Activated CD4-positive, alpha-beta T cell treated with anti-CD3 and anti-CD28 coated beads, Interleukin-2, amount 50 U/mL, for 24 hours (primary cell): ENCODE measurements at places on chromosomes 12 and 14.
A peak's percentile ranks its signal among the peaks of the same experiment; 100 is the strongest.

- DNase-seq: no peak
Observed at GRCh38 chr12:117151403-117152031, 38.8 kb downstream of the FBXO21 start.

DNA sequence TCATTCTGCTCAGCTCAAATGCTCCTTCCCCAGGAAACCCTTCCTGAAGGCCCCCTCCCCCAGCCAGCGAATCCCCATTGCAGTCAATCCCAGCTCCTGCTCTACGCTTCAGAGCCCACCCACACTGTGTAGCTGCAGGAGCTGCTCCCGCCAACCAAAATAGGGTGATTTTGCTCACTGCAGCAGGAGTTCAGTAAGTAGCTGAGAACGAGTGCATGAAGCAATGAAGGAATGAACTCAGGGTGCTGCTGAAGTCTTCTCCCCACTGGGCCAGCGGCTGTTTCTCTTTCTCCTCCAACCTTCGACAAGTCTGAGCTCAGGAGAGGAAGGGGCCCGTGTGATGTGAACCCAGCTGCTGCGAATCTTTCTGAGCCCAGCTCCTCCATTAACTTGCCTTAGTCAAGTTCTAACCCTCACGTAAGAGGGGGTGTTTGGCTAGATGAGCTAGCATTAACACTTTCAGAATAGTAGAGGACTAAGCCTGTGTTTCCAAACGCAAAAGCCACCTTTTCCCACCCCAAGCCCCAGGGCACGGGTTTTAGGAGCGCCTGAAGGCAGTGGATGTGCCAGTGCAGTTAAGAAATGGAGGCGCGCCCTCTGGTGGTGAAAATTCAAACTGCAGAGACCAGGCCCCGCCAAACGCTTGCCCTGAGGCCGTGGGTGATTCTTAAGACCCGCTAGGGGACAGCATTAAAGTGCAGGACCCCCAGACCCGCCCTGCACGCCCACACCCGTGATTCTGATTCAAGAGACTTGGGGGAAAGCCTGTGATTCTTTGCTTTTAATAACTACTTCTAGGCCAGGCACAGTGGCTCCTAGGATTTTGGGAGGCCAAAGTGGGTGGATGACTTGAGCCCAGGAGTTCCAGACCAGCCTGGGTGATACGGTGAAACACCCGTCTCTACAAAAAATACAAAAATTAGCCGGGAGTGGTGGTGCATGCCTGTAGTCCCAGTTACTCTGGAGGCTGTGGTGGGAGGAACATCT lies 11.9 kb upstream of the SERPINA4 start:
- DNase-seq: peak; percentile 34

- DNase-seq: no peak
Observed at GRCh38 chr14:94227029-94227428, 52.9 kb downstream of the PPP4R4 start.

DNA sequence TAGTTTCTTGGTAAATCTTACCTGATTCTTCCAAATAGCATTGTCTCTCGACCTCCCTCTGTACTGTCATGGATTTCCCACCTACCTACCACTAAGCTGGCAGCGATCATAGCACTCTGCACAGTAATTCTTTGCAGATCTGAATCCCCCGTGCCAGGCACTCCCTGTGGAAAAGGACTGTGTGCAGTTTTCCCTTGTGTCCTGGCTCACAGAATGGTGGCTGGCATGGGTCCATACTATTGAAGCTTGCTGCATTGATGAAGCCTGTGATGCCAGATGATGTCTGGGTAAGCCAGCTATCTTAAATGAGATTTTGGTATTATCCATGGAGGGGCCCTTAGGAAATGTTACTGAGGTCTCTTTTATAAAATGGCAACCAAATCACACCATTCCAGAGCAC lies 135.7 kb downstream of the RPAP3 start:
- no peak for DNase-seq

- peak; percentile 37 for DNase-seq
Observed at GRCh38 chr12:94640134-94640928, 10.0 kb downstream of the TMCC3 start.

DNA sequence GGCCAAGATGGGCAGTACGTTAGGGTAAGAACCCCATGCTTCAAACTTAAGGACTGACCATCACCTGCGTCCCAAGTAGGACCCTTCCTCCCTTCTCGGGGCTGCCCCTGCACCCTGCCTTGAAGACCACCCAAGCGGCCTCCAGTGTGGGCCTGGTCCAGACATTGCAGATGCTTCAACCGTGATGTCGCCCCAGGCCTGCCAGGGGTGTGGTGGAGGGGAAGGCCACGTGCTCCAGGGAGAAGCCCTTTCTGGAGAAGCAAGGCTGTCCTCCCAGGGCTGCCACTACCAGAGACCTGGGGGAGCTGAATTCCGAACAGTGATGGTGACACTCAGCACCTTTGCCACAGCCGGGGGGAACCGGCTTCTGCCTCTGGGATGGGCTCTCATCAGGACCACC lies 13.3 kb downstream of the NGB start:
- no peak for DNase-seq

DNA sequence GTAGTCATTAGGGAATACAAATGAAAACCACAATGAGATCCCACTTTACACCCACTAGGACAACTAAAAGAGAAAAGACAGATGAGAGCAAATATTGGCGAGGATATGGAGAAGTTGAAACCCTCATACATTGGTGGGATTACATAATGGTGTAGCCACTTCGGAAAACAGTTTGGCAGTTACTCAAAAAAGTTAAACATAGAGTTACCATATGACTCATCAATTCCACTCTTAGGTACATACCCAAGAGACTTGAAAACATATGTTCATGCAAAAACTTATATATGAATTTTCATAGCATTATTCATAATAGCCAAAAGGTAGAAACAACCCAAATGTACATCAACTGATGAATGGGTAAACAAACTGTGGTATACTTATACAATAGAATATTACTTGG lies 27.1 kb downstream of the ALDH1L2 start:
- DNase-seq: no peak

DNA sequence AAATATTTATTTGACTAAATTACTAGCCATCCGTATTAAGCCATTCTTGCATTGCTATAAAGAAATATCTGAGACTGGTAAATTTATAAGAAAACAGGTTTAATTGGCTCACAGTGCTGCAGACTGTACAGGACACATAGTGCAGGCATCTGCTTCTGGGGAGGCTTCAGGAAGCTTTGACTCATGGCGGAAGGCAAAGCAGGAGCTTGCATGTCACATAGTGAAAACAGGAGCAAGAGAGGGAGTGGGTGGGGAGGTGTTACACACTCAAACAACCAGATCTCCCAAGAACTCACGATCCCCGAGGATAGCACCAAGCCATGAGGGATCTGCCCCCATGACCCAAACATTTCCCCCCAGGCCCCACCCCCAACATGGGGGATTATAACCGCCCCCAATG lies 26.7 kb upstream of the RAB21 start:
- no peak for DNase-seq

GRCh38 chr12:65663648-65664047 lies 160.6 kb upstream of the HMGA2 start:
- no peak for DNase-seq

- DNase-seq: no peak
Observed at GRCh38 chr12:109811624-109811995, 21.6 kb downstream of the TRPV4 start.

DNA sequence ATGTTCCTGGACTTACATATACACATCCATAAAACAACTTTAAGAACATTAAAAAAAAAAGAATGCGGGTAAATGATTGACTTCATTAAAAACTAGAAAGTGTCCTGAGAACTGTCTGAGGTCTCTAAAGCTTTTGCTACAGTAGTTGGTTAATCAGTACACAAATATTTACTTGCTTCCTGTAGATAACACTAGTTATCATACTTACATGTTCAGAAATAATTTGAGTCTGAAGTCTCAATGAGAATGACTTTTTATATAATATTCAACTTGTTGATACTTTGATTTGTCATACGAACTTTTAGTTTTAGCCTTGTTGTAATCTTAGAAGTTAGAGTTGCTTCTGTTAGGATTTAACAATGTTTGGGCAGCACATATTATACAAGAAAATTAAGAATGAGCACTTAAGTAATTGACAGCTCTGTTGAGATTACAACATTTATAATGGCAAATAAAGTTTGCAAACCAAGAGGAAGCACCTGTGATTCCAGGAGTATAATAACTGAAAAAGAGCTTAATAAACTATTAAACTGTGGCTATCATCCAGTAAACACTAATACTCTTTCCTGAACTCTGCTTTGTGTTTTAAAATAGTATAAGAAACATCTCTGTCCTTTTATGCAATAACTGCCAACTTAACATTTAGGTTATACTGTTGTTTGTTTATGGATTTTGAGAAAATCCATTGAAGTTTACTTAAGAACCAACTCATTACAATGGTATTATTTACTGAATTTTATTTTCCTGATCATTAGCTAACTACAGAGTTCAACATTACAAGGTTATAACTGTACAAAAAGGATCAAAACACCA lies 131.7 kb downstream of the MIPOL1 start:
- no peak for DNase-seq

DNA sequence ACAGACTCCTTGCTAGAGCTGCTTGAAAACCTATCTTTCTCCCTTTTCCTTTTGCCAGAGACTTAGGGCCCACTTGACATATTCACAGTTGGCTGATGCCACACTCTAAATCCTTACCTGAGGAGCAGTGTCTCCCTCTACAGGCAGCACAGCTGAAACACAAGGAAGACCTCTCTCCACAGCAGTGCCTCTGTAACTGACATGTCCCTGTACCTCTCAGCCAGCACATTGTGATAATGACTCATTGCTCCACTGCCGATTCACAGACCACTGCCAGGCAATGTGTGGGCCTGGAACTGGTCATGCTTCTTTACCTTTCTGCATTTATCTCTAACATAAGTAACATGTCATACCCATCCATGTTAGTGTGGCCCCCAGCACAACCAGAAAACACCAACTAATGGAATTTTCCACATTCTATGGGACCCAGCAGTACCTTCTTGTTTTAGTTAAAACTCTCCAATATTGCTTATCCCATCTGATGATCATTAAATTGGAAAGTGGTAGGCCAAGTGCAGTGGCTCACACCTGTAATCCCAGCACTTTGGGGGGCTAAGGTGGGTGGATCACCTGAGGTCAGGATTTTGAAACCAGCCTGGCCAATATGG lies 56.5 kb downstream of the GTF2A1 start:
- DNase-seq: peak; percentile 46

DNA sequence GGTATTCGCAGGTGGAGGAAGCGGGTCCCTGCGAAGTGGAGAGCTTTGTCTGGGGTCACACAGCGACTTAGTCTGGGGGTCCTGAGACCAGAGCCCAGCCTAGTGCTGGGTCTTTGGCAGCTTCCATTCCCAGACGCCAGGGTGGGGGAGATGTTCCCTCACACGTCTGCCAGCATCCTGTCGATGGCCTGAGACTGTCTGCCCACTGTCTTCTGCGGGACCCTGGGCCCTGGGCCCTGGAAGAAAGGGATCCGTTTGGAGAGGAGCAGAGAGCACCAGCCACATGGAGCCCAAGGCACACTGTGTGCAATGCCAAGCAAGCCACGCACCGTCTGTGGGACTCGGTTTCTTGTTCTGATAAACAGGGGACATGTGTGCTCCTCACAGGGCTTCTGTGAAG lies 197.2 kb downstream of the KIF26A start:
- DNase-seq: no peak

DNA sequence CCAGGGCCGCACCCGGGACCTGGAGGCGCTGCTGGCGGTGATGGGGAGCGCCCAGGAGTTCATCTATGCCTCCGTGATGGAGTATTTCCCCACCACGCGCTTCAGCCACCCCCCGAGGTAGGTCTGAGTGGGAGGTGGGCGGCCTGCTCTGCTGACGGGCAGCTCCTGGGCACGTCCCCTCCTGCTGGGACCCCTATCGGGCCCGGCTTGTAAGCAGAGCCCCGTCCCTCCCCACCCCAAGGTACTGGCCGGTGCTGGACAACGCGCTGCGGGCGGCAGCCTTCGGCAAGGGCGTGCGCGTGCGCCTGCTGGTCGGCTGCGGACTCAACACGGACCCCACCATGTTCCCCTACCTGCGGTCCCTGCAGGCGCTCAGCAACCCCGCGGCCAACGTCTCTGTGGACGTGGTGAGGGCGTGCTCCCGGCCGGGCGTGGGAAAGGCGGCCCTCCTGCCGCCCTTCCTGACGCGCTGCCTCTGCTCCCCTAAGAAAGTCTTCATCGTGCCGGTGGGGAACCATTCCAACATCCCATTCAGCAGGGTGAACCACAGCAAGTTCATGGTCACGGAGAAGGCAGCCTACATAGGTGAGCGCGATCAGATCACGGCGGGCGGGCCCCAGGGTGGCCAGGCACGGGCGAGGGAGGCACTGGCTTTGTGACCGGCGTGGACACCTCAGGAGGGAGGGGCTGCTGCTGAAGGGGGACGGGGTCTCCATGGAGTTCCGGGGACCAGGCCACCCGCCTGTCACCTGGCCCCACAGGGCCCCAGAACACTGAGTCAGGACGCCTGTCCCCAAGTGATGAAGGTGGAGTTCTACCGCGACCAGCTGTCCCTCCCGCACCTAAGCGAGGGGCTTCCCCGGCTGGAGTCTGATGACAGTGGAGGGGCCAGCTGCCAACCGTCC lies 7.3 kb downstream of the PLD4 start:
- no peak for DNase-seq

GRCh38 chr12:120007272-120007671 lies 18.2 kb downstream of the BICDL1 start:
- peak; percentile 67 for DNase-seq

DNA sequence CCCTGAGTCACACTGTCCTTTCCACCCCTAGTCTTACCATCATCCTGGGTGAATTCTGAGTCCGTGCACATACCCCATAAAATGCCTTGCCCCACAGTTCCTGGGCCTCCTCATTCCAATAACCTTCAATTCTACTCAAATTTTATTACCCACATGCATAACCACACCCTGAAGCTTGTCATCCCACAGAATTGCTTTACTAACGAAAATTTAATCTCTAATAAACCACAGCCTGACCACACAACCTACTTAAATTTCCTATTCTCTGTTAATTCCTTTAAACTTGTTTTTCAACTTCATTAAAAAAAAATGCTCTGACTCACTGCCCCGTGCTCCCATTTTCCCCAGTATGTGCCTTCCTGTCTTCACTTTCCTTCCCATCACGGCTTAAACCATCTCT lies 205.9 kb downstream of the PHLDA1 start:
- no peak for DNase-seq

DNA sequence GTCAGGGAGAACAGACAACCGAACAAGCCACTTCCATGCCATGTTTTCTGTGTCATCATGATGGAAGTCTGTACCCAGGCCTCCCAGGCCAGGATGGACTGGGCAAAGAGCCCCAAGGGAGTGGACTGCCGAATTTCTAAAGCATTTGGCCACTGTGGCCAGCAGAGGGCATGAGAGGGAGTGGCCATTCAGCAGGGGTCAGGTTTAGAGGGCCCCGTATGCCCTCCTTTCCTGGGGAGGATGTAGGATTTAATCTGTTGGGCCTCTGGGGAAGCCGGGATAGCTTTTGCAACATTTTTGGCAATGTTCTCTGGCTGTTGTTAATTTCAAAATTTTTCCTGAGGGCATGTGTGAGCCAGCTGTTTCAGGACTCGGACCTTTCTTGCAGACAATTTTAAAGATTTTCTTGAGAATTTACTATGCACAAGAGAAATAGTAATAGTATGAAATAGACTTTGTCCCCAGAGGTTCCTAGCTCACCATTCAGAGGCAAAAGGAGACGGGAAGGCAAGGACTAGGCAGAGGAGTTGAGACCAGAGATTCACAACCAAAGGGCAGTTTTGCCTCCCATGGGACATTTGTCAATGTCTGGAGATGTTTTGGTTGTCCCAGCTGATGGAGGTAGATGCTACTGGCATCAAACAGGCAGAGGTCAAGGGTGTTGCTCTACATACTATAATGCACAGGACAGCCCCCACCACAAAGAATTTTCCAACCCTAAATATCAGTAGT lies 18.0 kb downstream of the ACACB start:
- DNase-seq: no peak
